CD14-positive monocyte (primary cell): ENCODE measurements at places on chromosomes 16 and 17.
A peak's percentile ranks its signal among the peaks of the same experiment; 100 is the strongest.

DNA sequence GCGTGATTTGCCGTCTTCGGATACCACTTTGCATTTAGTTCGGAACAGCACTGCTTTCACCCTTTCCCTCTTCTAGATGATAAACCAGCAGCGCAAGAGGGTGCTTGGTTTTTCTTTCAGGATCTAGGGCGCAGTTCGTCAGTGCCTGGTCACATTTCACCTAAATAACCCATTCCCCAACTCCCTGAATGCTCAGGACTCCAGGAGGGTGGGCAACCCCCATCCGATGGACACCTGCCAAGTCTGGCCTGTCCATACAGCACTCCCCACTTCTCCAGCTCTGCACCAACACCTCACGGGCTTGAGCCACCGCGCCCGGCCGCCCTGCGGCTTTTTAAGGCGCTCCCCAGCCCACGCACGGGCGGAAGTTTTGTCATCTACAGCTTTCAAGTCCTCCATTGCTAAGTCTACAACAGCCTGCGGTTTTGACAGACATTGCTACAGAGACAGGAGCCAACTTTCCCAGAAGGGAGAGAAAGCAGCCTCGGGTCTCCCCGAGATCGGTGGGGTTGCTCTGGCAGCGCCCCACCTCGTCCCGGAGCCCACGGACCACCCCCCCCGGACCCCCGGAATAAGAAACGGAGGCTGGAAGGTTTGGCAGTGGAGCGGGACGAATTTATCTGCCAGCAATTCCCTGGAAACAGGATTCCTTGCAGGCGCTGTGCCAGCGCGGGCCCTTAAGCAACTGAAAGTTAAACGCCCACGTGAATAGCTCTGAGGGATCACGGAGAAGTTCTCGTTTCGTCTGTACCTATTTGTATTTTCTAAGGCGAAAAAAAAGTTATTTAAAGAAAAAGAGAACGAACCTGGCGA is 38.6 kb upstream of the SLFN13 start:
- peak; percentile 76 for DNase-seq

DNA sequence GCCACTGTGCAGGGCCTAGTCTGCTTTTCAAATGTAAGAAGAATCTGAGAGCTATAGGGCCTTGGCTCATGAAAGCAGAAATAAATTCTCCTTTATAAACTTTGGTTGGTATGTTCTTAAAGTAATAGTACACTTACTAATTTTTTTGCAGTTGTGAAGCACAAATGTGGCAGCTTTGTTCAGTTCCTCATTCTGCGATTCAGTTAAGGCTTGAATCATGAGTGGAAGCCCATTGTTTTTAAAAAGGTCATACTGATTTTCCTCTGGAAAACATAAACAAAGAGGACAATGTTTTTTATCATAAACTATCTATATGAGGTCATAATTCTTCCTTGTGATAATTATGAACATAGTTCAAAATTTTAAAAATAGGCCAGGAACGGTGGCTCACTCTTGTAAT is 23.6 kb upstream of the DYNC1LI2 start:
- DNase-seq = no peak

GRCh38 chr17:37710344-37710886 is 34.4 kb downstream of the HNF1B start:
- peak; percentile 52 for DNase-seq

- DNase-seq = no peak
Measured at GRCh38 chr16:74503412-74503811, 82.1 kb upstream of the CLEC18B start.

DNA sequence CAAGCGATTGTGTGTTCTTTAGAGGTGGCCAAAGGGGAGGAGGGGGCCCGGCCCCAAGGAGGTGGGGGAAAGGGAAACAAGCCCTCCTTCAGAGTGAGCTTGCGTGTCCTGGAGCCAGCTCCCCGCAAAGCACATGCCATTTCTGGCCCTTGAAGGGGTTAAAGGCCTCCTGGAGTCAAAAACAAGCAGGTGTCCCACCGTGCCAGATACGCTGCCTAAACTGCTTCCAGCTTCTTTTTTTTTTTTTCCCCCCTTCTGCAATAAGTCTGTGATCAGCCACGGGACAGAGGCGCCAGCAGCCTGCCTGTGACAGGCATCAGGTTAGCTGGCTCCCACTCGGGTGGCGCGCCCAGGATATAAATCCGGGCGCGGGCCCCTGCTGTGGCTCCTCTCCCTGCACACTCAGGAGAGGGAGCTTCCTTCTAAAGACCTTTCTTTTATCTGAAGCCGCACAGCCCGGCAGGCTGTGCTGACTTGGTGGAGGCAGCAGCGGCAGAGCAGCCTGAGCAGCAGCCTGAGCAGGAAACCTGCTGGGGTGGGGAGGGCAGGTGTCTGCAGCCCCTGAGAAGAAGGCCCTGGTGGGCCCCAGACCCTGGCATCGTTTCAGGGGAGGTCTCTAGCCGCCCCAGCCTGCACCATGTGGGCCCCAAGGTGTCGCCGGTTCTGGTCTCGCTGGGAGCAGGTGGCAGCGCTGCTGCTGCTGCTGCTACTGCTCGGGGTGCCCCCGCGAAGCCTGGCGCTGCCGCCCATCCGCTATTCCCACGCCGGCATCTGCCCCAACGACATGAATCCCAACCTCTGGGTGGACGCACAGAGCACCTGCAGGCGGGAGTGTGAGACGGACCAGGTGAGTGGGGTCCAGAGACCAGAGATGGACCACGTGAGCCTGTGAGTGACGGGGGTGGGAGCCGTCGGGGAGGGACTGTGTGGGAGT is at the start of gene WFIKKN2:
TSS of gene WFIKKN2 (plus strand) at position 286 of the 934 bp plus-strand sequence. CDS start at position 638, 352 bp downstream.
- DNase-seq = no peak

- DNase-seq = peak; percentile 23
Measured at GRCh38 chr16:78503602-78504001, 404.1 kb downstream of the WWOX start.

- DNase-seq = peak; percentile 89
Measured at GRCh38 chr17:7834542-7834956, 532 bp downstream of the KDM6B start.

GRCh38 chr16:89166696-89167424 is 4.7 kb upstream of the CDH15 start:
- no peak for DNase-seq

GRCh38 chr17:12545877-12546513 is 119.7 kb upstream of the MYOCD start:
- DNase-seq = no peak

GRCh38 chr17:2685696-2686095 is 25.9 kb downstream of the CLUH start:
- DNase-seq = no peak

- no peak for DNase-seq
Measured at GRCh38 chr17:69704935-69705334, 290.4 kb downstream of the MAP2K6 start.

GRCh38 chr16:67284699-67285646 is 5.6 kb downstream of the PLEKHG4 start:
- DNase-seq = no peak

DNA sequence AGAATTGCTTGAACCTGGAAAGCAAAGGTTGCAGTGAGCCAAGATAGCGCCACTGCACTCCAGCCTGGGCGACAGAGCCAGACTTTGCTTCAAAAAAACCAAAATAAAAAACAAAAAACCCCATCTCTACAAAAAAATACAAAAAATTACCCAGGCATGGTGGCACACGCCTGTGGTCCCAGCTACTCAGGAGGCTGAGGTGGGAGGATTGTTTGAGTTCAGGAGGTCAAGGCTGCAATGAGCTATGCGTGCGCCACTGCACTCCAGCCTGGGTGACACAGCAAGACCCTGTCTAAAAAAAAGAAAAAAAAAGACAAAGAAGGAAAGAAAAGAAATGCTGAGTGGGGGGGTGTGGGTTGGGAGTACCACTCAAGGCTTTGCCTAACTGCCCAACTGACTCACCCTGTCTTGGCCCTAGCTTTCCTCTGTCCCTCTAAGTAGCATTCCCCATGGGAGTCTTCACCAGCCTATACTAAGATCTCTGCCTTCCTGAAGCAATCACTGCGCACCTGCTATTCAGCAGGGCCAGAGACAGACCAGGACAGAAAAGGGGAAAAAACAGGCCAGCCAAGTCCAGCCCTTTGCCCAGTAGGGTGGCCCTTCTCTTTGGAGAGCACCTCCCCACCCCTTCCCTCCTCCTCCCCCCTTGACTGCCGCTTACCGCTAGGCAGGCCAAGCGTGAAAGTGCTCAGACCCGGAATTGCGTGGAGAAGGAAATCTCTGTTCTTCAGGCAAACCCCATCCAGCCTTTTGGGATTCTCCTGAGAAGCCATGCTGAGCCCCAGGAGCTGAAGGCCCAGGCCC is 45.8 kb downstream of the RTN4RL1 start:
- DNase-seq = no peak

DNA sequence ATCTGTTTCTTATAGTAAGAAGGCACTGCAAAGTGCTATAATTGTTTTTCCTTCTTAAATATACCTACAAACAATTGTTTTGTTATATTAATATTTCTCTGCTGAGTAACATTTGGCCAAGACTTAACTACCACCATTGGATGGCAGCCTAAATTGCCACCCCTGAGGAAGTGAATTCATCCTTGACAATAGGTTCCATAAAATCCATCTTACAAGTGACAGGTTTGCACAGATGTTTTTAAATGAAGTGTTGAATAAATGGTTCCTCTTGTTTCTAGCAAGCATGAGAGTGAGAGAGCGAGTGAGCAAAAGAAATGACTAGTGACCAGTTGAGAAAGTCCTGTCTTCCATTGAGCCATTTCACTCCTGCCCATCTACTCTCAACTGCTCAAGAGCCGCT is 8.3 kb upstream of the MPHOSPH6 start:
- no peak for DNase-seq

GRCh38 chr16:74264811-74265210 is 31.8 kb upstream of the PSMD7 start:
- DNase-seq = no peak

GRCh38 chr16:47426806-47427205 is 34.1 kb downstream of the ITFG1 start:
- no peak for DNase-seq

DNA sequence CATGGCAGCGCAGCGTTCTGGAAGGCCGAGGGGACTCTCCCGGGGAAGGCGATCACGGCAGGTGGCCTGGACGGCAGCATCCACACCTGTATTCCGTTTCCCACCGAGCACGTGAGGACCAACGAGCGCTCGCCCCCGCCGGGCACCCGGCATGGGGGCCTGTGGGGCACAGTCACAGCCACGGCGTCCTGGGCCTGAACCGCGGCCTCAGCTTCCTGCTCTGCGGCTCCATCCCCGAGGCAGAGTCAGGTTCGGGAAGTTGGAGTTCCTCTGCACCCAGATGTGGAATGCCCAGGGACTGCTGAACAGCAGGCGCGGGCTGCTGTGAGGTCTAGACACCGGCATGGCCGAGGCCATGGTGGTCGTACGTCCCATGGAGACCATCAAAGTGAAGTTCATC is 1713.9 kb downstream of the TP53TG3F start:
- no peak for DNase-seq

GRCh38 chr16:89565506-89566372 is 5.3 kb downstream of the RPL13 start:
- DNase-seq = peak; percentile 23

- no peak for DNase-seq
Measured at GRCh38 chr17:54945231-54945630, 23.2 kb downstream of the COX11 start.

GRCh38 chr16:70399951-70400350 is 38.9 kb downstream of the ST3GAL2 start:
- DNase-seq = no peak

- no peak for DNase-seq
Measured at GRCh38 chr17:59916446-59916845, 23.5 kb downstream of the RPS6KB1 start.

GRCh38 chr16:23343643-23344612 is 41.8 kb downstream of the SCNN1B start:
- DNase-seq = no peak

DNA sequence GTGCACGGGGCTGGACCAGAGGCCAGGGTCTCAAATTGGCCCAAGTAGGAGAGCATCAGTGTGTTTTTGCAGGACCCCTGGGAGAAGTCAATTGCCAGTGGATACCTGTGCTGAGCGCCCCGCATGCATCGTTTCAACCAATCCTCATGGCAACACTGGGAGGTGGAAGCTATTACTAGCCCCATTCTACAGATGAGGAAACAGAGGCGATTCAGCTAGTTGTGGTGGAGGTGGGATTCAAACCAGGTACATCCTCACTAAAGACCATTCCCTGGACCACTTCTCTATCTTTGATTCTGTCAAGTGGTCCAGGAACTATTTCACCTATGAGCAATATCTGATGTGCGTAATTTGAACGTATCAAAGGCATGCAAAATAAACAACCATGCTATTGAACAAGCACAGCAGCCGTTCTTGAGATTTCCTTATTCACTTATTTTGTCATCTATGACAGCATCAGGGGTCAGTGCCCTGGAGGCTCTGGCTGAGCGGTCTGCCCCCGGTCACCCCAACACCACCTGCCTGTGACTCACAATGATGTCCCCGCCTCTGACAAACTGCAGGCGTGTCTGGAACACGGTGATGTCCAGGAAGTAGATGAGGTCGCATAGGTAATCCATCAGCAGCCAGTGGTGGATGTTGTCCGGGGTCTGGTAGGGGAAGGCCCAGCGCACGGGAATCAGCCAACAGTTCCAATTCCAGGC is 54.0 kb downstream of the CNGB1 start:
- no peak for DNase-seq

DNA sequence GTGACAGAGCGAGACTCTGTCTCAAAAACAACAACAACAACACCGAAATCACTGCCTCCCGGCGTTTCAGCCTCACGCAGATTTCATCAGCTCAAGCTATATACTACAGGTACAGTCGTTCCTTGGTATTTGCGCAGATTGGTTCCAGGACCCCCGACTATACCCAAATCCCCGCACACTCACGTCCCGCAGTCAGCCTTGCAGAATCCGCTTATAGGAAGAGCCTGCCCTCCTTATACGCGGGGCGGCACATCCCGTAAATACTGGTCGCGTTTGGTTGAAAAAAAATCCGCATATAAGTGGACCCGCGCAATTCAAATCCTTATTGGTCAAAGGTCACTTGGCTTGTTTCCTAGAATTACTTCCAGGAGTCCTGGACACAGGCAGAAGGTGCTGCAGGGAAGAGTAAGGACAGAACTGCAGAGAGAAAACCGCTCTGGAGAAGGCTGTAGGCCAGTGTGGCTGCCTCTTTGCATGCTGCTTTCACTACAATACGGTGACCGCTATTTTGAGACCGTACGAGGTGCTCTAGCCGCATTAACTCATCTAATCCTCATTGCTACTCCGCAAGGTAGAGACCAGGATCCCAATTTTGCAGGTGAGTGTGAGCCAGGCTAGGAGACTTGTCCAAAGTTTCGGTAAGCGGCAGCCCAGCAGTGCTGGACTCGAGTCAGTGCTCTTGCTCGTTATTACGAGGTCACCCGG is 718 bp downstream of the NDUFAB1 start:
- no peak for DNase-seq
